Stimulated activated CD4-positive, alpha-beta T cell treated with anti-CD3 and anti-CD28 coated beads, Interleukin-2, amount 100 ng/mL, for 24 hours (primary cell): ENCODE measurements at places on chromosomes 5 and 9.

- DNase-seq: no peak
These were observed 53.3 kb upstream of the IL17B start for GRCh38 chr5:149432376-149432775.

- no peak for DNase-seq
These were observed 14.3 kb downstream of the GEMIN5 start for GRCh38 chr5:154923441-154924430.

- DNase-seq: no peak
These were observed 119.4 kb downstream of the GAS1 start for GRCh38 chr9:86827893-86828292.

- no peak for DNase-seq
These were observed 9.0 kb downstream of the TOR1B start for GRCh38 chr9:129811967-129812363.

DNA sequence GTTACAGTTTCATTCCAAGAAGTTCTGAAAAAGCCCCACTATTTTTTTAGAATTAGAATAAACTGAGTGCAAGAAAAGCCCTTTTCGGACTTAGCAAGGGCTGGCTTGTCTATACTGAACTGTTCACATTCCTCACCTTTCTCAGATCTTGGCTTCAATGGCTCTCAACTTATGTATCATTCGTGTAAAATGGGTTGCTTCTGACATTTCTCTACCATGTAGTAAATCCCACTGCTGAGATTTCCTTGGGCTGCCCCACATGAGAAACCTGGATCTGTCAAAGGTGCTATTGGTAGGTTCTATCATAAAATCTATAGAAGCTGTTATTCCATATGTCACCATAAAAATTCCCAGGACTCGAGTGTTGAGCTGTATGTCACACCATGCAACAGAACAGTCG, 454.3 kb downstream of the CTNND2 start:
- no peak for DNase-seq

DNA sequence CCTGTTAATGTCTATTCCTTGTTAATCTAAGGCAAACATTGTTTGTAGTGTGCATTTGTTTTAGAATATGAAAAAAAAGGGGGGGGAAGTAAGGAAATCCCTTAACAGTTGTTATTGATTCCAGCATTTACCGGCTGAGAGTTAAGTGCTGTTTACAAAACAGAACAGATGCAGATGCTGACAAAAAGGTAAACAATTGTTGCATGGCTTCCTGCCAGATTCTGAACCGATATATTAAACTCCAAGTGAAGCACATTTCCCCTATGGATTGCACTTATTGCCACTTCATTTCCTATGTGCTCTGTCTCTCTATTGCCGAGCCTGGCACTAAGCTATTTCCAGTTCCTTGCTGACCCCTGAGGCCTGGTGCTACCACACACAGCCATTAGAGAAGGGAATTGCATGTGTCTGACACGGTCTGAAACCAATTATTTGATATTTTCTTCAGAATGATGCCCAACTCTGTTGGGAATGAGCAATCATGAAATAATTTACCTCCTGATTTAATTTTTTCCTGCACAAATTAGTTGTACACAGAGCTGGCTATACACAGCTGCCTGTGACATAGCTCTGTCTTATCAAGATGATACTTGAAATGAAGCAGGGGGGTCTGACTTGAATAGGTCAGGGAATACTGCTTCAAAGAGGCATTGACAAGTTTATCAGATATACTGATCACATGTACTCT, 109.8 kb downstream of the KIAA0825 start:
- DNase-seq: no peak

GRCh38 chr9:16262477-16263261, 607.8 kb downstream of the BNC2 start:
- no peak for DNase-seq

GRCh38 chr5:37715361-37715760, 124.5 kb downstream of the GDNF start:
- DNase-seq: no peak

GRCh38 chr5:16862777-16863176, 73.3 kb downstream of the MYO10 start:
- DNase-seq: no peak

DNA sequence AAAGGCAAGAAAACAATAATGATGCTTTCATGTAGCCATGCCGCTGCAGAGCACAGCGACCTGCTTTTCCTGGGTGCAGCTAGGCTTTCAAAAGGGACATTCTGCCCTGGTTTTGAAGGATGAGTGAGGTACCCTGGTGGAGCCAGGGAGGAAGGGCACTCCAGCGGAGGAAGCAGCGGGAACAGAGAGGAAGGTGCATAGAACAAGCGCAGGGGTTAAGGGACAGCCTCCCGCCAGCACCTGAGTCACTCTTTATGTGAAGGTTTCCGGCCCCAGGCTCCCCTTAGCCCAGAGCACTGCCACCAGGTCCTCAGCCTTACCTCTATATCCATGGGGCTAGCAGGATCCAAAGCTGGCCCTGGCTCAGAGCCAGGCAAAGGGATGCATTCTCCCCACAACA, 221.1 kb downstream of the CDK5RAP2 start:
- no peak for DNase-seq

DNA sequence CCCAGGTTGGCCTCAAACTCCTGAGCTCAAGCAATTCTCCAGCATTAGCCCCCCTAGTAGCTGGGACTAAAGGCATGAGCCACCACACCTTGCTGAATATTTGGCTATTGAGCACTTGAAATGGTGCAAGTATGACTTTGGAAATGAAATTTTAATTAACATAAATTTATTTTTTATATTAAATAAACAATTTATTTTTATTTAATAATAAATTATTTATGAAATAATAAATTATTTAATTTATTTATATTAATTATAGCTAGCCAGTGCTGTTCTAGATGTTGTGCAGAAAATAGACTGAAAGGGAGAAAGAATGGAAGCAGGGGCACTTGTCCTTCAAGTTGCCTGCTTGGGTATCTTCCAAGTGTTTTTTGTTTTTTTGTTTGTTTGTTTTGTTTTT, 40.0 kb upstream of the CTNNA1 start:
- DNase-seq: no peak

- no peak for DNase-seq
These were observed 117.5 kb downstream of the TTC39B start for GRCh38 chr9:15189481-15189880.

DNA sequence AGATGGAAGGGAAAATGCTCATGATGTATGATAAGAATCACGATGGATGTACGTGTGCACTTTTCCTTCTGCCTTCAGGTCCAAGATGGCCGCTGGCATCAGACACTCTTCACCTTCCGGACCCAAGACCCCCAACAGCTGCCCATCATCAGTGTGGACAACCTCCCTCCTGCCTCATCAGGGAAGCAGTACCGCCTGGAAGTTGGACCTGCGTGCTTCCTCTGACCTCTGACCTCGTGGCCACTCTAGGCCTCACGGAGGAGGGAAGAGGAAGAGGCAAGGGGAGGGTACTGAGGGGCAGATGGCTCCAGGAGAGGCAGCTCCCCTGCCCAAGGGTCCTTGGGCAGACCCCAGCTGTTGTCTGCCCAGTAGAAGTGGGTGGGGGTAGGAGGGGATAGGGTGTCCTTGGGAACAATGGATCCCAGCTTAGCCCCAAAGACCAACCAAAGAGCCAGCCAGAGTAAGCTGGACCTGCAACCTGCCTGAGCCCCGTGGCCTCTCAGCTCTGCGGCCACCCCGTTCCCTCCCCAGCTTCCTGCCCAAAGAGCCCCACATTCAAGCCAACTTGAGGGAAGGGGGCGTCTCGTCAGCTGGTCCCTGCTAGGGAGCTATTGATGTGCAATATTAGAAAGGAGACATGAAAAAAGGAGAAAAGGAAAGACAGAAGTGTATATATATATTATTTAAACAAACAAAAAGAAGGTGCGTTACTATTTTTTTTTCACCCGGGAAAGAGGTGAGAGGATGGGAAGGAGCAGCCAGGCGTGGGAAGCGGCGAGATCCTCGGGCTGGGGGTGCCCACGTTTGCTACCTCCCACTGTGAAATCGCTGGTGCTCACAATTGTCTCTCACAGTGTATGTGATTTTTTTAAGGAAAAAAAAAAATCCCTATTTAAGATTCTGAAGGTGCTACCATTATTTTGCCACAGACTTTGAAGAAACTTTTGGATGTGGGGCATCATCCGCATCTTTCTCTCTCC, 12.1 kb upstream of the ORM1 start:
- DNase-seq: no peak

DNA sequence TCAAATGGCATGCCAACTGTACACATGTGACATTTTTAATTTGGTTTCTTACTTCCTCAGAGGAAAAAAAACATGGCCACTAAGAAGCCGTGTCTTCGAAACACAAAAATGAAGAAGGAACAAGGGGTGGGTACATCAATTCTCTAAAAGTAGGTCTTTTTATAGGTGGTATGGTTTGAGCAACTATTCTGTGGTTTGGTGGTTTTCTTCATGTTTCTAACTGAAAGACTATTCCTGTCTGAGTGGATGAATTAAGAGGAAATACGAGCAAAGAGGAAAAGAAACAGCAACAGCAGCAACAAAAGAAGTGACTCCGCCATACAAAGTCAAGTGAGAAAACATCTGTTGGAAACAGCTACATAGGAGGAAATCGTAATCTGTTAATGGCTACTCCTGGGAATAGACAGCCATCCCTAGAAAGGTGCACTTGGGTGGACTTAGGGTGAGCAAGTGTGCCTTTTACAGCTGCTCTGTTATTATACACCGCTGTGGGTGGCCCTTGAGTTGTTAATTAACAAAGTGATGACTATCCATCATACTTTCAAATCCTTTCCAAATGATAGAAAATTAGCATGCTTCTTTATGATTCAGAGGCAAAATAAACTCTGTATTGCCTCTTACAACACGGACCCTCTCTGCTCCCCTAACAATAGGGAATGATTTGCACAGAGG, 575.8 kb downstream of the TLE1 start:
- DNase-seq: no peak

- no peak for DNase-seq
These were observed 138.1 kb upstream of the COL5A1 start for GRCh38 chr9:134503301-134504105.

DNA sequence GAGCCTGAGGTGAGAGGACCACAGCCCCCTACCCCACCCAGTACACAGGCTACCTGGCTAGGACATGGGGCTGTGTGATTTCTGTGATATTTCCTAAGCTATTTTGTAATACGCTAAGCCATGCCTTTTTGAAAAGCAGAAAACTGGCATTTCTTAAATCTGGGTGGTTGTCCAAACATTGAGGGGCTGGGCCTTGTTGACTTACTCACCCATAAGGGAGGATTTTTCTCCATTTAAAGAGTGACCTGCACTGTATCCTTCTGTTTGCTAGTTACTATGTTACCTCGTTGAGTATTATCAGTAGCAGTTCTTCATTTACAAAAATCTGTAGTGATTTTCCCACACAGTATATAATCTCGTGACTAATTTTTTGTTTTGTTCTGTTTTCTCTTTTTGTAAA, 117.5 kb upstream of the OTULINL start:
- DNase-seq: no peak

GRCh38 chr5:159527546-159528254, 197.4 kb upstream of the IL12B start:
- DNase-seq: no peak

GRCh38 chr9:89670114-89670513, 65.3 kb downstream of the GADD45G start:
- DNase-seq: no peak

- DNase-seq: no peak
These were observed 409.5 kb downstream of the MAT2B start for GRCh38 chr5:163914910-163915309.

DNA sequence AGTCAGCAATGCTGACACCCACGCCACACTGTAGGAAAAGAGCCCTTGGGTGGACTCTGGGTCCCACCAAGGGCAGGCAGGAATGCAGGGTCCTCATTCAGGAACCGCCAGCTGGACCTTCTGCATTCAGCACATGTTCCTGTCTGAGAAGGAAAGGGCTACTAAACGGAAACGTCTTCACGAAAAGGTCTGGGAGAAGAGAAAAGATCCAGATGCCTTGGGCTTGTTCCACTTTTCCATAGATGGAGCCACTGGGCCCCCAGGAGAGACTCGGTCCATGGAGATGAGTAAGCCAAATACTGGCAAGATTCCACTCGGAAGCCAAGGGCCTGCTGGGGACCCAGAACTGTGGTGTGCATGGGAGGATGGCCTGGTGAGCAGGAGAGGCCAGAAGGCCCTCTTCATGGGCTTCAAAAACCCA, 38.4 kb downstream of the LHFPL2 start:
- no peak for DNase-seq

GRCh38 chr5:126851501-126852011, 74.6 kb downstream of the LMNB1 start:
- DNase-seq: no peak

DNA sequence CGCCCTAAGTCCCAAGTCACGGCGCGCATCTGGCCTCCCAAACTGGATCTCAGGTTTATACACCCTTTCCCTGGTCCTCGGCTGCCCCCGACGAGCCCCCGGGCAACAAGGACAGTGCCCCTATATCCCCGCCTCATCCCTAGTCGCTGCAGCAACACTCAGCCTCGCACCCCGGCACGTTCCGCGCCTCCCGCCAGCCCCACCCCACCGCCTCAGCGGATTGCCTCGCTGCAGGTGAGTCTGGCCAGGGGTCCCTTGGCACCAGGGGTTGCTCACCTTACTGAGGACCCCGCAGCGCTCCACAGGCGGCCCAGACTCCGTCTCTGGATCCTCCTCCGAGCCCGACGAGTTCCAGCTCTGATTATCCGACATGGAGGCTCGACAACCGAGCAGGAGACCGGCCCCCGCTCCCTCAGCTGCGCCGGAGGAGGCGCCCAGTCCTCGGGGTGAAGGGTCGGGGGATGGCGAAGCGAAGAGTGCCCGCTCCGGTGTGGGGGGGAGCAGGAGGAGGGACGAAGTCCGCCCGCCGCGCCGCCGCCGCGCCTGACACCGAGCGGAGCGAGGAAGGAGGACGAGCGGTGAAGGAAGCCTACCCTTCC, 494 bp downstream of the CERT1 start:
- DNase-seq: peak; percentile 46

DNA sequence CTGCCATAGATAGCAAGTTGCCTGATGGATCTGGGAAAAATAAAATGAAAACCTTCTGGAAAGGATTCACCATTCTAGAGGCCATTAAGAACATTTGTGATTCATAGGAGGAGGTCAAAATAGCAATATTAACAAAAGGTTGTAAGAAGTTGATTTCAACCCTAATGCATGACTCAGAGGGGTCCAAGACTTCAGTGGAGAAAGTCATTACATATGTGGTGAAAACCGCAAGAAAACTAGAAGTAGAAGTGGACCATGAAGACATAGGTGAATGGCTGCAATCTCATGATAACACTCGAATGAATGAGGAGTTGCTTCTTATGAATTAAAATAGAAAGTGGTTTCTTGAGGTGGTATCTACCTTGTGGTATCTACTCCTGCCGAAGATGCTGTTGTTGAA, 86.6 kb downstream of the GABRA1 start:
- no peak for DNase-seq

- DNase-seq: no peak
These were observed 300.2 kb upstream of the PANK3 start for GRCh38 chr5:168879331-168879730.

GRCh38 chr9:92635760-92636159, 34.2 kb downstream of the IPPK start:
- no peak for DNase-seq

DNA sequence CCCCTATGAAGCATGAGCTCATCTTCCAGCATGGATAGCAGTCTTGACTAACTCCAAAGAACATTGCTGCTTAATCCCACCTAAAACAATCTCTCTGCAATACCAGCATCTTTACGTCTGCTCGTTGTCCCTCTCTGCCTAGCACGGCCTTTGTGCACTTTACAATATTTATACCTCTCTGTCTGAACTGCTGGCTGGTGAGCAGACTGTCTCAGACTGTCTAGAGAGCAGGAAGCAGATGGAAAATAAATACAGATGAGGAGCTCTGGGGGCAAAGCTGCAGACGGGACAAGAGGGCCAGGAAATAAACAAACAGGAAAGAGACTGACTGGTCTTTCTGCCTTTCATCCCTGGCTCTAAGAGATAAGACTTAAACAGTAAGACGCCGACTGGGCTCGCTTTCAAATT, 224.8 kb downstream of the ENC1 start:
- no peak for DNase-seq
